ENCODE measurements at places on chromosomes 7 and 10.
A peak's percentile ranks its signal among the peaks of the same experiment; 100 is the strongest.

GRCh38 chr10:6242089-6242488 lies 39.4 kb downstream of the PFKFB3 start:
- no peak for DNase-seq

DNA sequence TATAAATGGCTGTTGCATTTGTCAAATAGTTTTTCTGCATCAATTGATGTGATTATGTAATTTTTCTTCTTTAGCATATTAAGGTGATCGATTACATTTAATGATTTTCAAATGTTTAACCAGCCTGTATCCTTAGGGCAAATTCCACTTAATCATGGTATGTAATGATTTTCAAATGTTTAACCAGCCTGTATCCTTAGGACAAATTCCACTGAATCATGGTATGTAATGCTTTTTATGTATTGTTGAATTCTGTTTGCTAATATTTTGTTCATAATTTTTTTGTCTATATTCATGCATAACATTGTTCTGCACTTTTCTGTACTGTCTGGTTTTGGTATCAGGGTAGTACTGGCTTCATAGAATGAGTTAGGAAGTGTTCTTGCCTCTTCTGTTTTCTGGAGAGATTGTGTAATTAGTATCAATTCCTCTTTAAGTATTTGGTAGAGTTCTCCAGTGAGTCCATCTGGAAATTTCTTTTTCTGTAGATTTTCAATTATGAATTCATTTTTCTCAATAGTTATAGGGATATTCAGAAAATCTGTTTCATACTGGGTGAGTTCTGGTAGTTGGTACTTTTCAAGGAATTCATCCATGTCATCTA lies 393.2 kb upstream of the FOXK1 start:
- no peak for DNase-seq

GRCh38 chr7:124171068-124171467 lies 138.2 kb upstream of the TMEM229A start:
- no peak for DNase-seq

DNA sequence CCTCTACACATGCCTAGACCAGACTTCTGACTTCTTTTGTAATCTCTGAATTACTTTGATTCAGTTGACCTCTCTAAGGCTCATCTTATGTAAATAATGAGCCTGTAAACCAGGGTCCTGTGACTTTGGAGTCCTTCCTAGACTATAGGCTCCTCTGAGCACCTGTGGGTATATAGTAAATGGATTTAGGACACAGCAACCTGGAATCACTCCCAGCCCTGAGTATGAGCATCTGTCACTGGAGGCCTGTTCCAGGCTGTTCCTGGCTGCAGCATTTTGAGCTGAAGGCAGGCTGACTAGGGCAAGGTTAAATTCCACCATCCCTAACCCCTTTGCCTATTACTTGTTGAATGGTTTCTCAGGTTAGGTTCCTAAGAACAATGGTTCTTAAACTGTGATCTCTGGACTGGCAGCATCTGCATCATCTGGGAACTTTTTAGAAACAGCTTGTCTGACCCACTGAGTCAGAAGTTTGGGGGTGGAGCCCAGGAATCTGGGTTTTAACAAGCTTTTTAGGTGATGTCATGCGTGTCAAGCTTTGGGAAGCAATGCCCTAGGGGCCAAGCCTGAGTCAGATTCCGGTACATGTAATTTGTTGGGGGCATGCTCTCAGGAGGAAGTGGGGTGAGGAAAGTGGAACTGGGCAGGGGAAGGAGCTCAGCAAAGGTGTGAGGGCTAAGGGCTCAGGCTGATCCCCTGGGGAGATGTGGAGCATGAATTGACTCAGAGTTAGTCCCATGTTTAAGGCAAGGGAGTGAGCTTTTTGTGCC lies 28.2 kb downstream of the MINDY4 start:
- no peak for DNase-seq

DNA sequence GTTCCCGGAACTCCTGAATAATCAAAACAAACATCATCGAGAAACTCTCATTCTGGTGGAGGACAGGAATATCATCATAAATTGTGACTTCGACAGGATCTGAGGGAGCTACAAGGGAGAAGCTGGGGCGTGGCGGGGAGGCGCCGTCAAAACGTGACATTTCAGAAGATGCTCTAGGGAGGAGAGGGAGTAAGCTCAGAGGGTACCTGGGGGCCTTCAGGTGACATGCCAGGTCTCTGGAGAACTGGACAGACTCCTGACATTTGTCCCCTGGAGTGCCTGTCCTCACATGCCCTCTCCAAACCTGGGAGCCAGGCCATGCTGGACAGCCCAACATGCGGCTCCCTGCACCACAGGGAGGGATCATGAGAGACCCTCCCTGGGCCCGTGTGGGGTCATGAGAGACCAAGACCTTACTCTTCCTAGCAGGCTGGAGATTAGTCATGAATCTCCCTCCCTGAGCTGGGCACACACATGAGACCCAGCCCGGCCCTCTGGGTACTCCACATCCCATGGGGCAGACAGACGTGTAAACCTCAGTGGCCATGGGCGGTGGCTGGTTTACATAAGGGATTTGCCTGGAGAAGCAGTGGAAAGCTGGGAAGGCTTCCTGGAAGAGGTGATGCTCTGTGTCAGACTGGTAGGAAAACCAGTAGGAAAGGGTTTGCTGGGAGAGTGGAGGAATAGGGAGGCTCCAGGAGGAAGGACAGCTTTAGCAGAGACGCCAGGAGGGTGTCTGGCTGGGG lies 81.0 kb downstream of the MYL10 start:
- no peak for DNase-seq

GRCh38 chr7:157503229-157503628 lies 166.4 kb downstream of the DNAJB6 start:
- DNase-seq, result no peak

- no peak for DNase-seq
These were observed 753.2 kb downstream of the DNAJB9 start for GRCh38 chr7:109322833-109323232.

DNA sequence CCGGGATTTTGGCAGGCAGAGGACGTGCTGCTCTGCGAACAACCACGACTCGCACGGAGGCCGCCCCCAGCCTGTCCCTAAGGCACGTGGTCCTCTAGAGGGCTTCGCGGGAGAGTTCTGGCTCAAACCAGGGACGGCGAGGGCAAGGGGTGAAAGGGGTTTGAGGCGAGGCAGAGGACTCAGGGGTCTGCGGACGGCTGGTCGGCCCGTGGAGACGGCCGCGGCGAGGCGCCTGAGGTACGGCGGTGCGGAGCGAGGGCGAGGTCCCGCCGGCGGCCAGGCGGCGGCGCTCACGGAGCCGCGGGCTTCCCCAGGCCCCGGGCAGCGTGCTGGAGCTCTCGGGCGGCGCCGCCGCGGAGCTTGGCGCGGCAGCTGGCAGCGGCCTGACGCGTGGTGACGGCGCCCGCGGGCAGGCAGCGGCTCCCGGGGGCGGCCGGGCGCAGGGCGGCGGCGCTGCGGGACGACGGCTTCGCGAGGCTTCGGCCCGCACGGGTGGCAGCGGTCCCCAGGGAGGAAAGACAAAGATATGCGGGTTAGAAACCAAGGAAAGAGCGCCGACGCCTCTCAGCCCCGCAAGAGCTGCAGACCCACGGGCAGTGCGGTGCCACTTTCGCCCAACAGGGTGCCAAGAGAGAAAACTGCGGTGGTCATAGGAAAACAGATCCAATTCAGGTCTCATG lies 44.8 kb downstream of the ZNF800 start:
- DNase-seq, result peak; percentile 76

- DNase-seq, result peak; percentile 9
These were observed 137.2 kb upstream of the EFCAB10 start for GRCh38 chr7:105718511-105718925.

DNA sequence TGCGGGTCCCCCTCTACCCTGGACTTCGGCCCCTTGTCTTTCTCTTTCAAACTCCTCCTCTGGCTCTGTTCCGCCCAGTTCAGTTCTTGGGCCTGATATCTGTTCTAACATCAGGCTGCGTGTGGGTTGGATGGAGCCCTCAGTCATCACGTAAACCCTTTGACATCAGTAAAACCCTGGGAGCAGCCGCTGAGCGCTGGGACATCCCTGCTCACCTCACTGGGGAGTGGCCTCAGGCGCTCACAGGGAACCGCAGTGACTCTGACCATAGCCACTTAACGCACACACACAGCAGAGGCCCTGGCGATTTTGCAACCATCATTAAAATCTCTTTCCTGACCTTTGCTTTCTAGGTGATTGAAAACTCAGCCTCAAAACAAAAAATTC lies 113.3 kb downstream of the CYTH3 start:
- DNase-seq, result no peak

- no peak for DNase-seq
These were observed 106.4 kb upstream of the CDCA7L start for GRCh38 chr7:22051886-22052673.

DNA sequence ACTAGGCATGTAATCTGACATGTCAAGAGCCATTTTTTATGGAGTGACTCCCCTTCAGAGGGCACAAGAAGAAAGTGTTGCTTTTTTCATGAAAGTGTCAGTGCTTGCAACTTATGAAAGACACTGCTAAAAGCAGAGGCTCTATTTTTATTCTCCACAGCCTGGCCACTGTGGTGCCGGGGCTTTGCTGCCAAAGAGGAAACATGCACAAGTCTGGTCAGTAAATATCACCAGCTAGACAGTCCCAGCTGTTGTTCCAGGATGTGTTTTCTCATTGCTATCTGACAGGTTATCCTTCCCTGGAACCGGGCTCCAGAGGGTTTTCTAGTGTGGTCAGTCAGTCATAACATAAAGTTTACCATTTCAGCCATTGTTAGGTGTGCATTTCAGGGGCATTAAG lies 180.7 kb upstream of the PITRM1 start:
- no peak for DNase-seq

GRCh38 chr10:11521860-11522259 lies 89.6 kb downstream of the USP6NL start:
- DNase-seq, result no peak

DNA sequence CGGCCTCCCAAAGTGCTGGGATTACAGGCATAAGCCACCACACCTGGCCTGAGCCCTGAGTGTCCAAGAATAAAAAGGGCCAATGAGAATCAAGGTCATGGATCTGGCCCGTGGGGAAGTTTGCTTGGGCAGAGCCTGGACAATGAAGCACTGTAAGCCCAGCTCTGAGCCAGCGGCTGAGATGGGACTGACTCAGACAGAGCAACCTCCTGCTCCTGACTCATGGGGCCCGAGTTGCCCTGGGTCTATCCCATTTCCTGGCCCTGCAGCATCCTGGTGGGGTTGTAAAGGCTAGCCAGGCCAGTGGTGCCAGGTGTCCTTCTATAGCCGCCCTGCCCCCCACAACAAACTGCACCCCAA lies 5.2 kb upstream of the MYH16 start:
- DNase-seq, result no peak

DNA sequence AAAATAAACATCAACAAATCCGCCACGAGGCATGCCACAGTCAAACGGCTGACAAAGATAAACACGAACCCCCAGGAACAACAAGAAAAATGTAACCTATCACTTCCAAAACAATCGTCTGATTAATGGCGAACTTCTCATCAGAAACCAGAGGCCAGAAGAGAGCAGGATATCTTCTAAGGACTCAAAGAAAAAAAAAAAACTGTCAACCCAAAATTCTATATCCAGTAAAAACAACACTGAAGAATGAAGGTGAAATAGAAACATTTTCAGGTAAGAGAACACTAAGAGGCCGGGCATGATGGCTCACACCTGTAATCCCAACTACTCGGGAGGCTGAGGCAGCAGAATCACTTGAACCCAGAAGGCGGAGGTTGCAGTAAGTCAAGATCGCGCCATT lies 54.3 kb downstream of the SLC29A4 start:
- no peak for DNase-seq

GRCh38 chr10:23399701-23400144 lies 39.2 kb upstream of the OTUD1 start:
- DNase-seq, result no peak

DNA sequence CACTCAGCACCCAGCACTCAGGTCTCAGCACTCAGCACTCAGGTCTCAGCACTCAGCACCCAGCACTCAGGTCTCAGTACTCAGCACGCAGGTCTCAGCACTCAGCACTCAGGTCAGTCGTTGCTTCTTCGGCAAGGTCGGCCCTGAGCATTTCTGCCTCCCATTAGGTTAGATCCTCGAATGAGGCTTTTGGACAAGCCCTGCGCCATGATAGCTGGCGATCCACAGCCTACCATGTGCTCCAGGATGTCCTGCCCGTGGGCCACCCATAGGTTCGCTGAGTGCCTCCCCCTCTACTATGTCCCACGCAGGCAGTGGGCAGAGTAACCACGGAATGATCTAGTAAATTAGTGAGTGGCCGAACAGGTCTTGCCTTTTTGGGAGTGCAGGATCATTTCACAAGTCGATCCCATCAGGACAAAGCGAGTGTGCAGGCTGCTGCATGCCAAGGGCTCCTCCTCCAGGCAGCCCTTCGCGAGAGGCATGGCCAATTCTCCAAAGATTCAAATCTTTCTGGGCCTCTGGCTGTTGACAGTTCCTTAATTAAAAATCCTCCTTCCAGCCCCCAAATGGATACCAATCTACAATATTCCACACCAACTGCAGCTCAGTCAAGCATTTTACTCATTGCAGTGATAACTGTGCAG lies 206.3 kb downstream of the ADARB2 start:
- DNase-seq, result no peak

- no peak for DNase-seq
These were observed 28.6 kb upstream of the NDST2 start for GRCh38 chr10:73840056-73840402.

DNA sequence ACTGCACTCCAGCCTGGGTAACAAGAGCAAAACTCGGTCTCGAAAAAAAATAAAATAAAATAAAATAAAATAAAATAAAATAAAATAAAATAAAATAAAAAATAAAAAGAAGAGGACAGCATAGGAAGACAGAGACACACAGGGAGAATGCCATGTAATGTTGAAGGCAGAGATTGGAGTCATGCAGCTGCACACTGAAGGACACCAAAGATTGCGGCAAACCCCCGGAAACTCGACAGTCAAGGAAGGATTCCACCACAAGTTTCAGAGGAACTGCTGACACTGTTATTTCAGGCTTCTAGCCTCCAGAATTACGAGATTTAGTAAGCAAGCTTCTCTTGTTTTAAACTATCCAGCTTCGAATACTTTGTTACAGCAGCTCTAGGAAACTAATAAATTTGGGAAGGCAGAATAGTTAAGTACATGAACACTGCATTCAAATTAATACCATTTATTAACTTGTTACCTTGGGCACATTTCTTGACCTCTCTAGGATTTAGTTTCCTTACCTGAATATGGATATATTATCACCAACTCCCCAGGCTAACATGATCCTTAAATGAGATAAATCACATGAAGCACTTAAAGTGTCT lies 9.5 kb downstream of the CPED1 start:
- no peak for DNase-seq

All from CD4-positive, alpha-beta T cell (primary cell).